ENCODE measurements at places on chromosomes 16 and 17.

DNA sequence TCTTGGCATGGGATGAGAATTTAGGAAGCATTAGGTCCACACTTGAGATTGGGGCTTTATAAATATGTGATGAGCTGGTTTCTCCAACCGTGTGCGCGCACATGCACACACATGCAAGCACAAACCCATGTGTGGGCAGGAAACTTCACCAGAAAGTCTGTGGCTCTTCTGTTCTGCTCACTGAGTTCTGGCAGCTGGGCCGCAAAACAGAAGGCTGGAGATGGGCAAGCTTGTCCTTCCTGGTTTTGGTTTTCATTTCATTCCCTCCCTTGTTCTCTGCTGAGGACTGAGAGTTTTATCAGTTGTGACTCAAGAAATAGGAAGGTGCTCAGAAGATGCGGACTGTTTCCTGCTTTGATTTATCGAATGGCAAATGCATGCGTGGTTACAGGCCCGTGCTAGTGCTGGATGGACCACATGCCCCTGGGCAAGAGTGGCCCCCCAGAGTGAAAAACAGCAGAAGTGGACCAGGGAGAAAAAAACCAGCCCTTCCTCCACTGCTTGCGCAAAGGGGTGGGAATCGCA, 14.1 kb downstream of the MAP3K14 start:
- DNase-seq, result no peak

DNA sequence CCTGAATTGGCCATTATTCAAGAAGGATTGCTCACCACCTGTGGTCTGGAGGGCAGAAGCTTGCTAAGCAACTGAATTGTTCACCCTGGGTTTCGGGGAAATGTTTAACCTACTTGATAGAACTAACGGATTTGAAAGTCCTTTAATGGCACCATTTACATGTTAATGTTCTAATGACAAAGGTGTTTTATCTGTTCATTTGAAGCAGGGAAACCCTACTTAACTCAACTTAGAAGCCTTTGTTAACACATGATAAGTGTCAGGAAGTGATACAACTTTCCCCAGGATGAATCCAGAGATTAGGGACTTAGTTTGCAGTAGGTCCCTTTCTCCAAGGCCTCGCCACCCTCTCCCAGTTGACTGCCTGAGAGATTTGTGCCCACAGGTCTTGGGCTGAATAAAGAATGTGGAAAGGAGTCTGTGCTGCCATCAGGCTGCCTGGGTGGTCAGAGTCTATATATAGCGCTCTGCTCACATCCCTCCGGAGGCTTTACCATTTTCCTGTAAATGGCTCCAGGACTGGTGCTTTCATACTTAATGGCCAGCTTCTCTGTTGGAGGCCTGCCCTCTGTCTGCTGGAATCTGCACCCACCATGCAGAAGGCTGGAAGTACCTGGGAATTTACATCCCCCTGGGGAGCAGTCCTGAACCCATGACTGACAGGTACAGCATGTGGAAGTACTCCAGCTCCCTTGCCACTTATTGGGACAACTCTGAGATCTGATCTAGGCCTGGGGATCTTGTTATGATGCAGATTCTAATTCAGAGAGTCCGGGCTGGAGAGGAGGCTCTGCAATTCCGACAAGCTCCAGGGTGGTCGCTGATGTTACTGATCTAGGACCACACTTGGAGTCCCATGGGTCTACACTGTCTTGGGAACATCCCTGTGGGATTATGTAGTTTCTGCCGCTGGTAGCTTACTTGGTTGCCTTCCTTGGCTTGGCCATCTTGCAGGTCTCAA, 99.9 kb downstream of the ASIC2 start:
- no peak for DNase-seq

- DNase-seq, result no peak
Observed at GRCh38 chr16:31697744-31698125, 170.0 kb downstream of the AHSP start.

GRCh38 chr16:24737391-24737871, 8.0 kb downstream of the TNRC6A start:
- no peak for DNase-seq

- DNase-seq, result no peak
Observed at GRCh38 chr17:37430051-37430627, 23.5 kb downstream of the TADA2A start.

DNA sequence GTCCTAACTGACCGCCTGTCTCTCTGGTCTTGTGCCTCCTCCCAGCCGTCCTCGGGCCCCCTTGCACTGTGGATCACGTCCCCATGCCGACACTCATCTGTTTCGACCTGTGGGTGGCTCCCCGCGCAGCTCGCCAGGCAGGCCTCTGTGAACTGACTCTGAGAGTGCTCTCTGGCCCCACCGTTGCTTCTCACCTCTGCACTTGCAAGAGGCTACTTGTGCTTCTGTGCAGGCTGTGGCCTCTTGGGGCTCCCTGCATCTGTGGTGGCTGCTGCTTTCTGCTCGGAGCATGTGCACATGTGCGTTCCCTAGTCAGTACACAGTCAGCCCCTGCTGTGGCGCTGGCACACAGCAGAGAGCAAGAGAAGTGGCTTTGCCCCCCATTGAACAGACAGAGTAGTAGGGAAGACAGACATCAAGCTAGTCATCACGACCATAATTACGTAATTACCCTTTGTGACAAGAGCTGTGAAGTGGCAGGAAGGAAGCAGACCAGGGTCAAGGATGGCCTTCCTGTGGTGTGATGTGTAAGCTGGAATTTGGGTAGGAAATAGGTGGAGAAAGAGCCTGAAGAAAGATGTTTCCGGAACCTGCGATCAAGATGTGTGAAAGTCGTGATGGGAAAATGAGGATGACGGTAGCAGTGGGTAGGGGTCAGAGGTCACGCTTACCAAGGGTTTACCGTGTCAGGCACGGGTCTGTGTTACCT, 256.0 kb upstream of the CACNG5 start:
- DNase-seq, result no peak

- no peak for DNase-seq
Observed at GRCh38 chr17:82587234-82588086, 60.8 kb downstream of the WDR45B start.

- DNase-seq, result no peak
Observed at GRCh38 chr17:57750109-57750871, 5.2 kb upstream of the CCDC182 start.

DNA sequence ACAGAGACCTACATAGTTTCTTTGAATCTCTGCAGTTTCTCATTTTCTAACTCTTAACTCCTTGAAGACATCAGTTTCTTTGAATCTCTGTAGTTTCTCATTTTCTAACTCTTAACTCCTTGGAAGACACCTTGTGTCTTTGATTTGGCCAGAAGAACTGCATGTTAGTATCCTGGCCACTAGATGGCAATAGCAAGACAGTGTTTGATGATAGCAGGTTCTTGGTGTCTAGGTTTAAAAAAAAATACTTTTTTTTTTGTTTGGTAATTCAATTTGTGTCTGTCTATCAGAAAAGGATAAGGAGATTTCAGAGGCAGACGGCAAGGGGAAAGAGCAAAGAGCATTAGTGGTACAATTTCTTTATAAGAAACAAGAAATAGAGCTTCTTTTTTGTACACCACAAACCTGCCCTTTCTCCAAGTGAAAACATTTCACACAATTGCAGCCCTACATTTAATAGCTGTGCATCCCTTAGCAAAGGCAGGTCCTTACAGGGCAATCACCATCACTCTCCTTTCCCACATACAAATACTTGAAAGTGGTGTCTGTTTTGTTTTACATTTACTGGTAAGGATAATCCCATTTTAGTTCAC, 1324.9 kb upstream of the CDH8 start:
- no peak for DNase-seq

GRCh38 chr17:40532520-40533253, 31.3 kb upstream of the TNS4 start:
- no peak for DNase-seq

GRCh38 chr17:50544516-50544915, 2.5 kb upstream of the SPATA20 start:
- no peak for DNase-seq

- no peak for DNase-seq
Observed at GRCh38 chr17:35079547-35080423, 16.3 kb upstream of the RFFL start.

DNA sequence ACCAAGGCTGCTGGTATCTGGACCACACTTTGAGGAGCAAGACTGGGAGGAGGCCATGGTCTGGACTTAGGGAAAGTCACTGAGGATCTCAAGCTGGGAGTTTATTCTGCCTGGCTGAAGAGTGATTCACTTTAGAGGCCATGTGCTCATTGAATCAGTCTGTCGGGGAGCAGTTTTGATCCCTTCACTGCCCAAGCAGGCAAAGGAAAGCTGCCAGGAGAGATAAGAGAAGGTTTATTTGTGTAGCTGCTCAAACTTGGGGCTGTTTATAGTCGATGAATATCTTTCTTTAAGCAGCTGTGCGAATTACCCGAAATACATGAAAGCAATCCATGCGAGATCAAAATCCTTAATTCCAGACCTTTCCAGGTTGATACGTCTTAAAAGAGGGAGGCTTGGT, 544.4 kb upstream of the EEF2KMT start:
- no peak for DNase-seq

GRCh38 chr16:73853968-73854367, 442.6 kb upstream of the PSMD7 start:
- DNase-seq, result no peak

- no peak for DNase-seq
Observed at GRCh38 chr16:86733546-86734254, 155.4 kb downstream of the FOXL1 start.

GRCh38 chr17:55825213-55825612, 74.4 kb downstream of the PCTP start:
- no peak for DNase-seq

DNA sequence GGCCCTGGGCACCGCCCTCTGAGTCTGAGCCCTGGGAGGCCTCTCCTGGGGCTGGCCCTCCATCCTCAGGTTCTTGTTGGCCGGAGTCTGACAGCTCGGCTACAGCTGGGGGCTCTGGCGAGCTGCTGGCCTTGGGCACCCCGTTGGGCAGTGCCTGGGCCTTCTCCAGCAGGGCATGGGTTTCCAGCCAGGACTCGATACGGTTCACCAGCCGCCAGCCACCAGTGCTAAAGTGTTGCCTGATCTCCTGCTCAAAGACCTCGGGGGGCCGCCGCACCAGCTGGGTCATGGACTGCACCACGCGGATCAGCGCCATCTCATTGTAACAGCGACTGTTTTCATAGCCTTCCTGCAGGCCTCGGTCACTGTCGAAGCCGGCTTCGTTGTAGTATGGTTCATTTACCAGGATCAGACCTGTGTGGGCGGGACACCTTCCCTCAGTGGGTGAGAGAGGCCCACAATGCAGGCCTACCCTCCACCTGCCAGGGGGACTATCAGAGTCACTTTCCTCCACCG, 6.8 kb downstream of the SPHK1 start:
- DNase-seq, result no peak

- DNase-seq, result no peak
Observed at GRCh38 chr16:10168258-10168657, 14.0 kb downstream of the GRIN2A start.

DNA sequence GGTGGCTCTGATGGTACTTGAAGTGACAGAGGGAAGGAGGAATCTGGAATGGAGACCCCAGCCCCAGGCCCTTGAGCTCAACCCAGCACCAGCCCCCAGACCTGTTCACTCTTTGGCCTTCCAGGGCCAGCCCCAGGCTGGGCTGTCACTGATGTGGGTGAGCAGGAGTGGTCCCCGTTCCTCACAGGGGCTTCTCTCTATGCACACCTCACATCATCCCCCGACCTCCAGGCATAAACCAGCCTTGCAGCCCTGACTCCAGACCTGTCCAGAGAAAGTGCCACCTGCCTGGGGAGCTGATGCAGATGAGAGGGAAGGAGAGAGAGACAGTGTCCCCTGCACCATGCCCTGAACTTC, 182.6 kb upstream of the SDK2 start:
- no peak for DNase-seq

DNA sequence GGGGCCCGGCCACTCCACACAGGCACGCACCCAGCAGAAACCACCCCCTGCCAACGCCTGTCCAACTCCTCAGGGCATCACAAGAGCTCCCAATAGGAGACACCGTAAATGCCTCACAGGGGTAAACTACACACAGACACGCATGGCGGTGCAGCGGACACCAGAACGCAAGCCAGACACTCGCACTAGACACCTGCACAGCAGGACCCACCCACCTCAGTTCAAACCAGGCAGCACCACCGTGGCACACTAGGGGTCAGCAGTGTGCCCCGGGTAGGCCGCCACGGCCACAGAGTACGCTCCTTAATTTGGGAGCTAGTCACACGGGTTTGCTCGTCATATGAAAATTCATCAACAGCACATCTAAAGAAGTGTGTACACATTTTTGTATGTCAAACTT, 3.4 kb downstream of the SLC38A10 start:
- no peak for DNase-seq

DNA sequence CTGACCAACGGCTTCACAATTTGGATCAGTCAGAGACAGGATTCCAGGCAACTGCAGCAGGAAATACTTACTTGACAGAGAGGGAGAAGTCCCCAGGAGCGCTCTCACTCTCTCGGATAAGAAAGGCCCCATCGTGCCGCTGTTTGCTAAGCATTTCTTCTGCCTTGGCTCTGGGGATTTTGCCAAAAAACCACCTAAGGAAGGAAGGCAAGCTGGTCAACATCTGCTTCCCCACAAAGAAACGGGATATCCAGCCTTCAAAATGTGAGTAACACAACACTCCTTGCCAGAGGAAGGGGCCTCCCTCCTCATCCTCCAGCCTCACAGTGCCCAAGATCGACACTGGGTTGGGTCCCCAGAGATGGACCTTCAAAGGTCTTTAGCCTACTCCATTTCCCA, 36.6 kb upstream of the SLC25A19 start:
- DNase-seq, result no peak

DNA sequence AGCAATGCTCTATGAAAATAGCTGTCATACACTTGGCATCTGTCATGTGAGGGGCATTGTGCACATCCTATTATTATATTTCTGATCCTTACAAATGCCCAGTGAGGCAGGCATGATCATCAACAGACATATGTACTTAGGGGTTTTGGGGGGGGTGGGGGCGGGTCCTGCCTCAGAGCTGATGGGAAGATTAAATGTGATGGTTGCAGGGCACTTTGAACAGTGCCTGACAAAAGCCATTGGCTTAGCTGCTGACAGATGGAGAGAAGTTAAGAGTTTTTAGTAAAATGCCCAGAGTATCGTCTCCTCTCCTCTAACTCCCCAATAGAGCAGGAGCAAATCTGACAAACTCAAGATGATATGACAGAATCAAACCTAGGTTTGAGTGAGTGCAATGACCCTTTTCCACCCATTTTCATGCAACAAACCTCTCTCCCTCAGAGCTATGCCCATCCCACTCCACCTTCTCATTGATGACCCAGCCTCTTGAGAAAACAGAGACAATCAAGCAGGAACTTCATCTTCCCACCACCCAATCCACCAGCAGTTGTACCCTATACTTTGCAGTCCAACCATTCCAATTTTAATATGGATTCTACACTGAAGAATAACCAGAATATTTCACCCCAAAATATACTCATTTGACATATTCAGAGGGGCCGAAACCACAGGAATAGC, 4.8 kb downstream of the KLHL11 start:
- no peak for DNase-seq
